ENCODE measurements at places on chromosomes 7 and 10.

- DNase-seq = no peak
Observed at GRCh38 chr10:49737474-49738201, 24.5 kb downstream of the OGDHL start.

DNA sequence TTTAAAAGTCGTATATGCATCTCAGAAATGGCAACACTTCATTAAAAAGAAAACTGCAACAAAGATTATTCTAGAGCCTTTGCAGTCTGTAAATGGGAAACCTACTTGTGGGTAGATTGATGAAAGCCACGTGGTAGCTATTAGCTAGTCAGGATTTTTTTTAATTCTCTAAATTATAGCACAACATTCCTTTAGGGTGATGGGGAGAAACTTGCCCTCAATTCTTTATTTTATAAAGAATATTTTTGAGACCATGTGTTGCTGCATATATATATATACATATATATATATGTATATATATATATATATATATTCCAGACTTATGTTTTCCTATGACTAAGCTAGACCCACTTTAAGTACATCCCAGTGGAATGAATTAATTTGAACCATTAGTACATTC, 118.0 kb downstream of the PPP1R3A start:
- DNase-seq = no peak

DNA sequence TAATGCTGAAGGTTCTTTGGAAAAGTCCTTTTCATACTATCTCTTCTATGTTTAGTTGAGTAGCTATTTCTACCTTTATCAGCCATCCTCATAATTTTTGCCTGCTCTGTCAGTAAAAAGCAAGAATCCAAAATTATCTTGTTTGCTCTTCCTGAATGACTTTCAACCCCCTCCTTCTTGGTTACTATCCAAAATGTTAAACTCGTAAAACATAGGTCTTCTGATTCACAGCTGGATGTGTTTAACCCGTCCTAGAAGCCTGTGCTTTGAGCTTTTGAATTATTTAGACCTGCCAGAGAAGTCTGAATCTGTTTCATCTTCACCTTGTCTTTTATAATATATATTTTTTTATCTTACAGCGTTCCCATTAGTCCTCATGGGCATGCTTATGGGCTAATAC, 136.4 kb upstream of the MDFIC start:
- no peak for DNase-seq

DNA sequence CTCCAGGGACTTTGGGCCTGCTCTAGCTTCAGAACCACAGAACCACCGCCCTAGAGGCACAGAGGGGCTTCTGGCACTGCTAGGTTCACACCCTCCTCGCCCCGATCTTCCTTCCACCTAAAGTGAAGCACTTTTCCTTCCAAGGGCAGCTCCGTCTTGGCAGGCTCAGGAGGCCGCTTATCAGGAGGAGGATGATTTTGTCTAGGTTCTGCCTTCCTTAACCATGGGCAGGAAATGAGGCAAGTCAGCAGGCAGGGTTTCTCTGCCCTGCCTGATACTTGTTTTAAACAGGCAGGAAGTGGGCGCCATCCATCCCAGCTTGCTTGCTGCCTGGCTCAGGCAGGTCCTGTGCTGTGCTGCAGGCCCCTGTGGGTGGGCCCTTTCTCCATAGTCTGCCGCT, 8.3 kb upstream of the ATP6V0E2 start:
- DNase-seq = no peak

- DNase-seq = no peak
Observed at GRCh38 chr7:27161214-27161720, 4.1 kb downstream of the HOXA9 start.
